Small intestine (tissue), 16 donors: ENCODE measurements at places on chromosomes 2 and 18.

DNA sequence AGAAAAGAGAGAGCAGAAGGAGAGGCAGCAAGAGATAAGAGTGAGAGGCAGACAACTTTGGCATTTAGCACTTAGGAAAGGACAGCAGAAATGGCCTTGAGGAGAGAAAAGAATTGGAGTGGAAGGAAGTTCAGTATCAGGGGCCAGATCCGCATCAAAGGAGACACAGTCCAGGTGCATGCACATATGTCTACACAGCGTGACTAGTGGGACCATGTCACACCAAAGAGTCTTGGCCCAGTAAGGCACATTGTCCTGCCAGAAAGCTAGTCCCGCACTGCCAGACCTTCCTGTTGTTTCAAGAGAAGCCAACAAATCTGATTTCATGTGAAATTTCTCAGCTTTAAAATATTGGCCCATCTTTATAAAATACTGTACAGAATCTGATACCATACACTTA is 8.5 kb upstream of the STK39 start:
- no peak for DNase-seq

DNA sequence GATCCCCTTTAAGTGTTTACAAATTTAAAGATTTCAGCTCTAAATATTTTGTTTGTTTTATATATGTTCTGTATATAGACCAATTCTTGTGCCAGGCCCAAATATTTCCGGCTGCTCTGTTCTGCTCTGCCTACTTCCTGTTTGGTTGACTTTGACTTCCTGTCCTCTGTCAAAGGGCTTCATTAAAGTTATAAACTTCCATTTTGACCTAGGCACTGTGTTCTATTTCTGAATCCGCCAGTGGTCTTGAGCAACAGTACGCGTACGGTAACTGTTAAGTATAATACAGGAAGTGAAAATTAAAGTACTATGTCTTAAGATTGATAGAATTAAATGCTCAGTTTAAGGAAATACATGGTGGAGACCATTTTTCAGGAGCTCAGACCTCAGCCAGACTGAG is 13.5 kb upstream of the REL start:
- no peak for DNase-seq

DNA sequence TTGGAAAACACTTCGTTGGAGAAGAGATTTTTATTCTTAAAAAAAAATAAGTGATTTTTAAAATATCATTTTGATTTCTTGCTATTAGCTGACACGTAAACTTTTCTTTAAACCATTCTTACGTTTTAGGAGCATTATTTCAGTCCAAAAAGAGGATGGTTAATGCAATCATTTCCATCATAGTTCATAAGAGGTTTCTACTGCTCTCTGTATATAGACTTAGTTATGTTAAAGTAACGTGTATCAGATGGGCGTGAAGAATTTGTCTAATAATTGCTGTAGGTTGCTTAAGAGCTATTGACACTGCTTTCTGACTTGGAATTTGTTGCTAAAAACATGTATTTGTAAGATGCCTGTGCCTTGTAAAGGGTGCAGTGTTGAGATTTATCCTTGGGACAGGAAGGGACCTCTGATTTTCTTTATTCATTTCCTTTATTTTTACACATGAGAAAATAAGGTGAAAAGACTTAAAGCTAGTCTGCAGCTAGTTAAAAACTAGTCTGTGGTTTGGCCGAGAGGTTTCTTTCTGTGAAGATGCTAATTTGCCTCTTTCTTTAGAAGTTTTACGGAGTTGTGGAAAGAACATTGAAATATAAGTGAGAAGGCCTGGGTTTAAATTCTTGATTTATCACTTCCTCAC is 2.9 kb downstream of the ANKRD12 start:
- DNase-seq, result no peak

GRCh38 chr2:74864728-74865722 is 31.1 kb downstream of the HK2 start:
- DNase-seq, result no peak

GRCh38 chr2:29469961-29470360 is 354.7 kb downstream of the CLIP4 start:
- DNase-seq, result no peak

GRCh38 chr2:48433682-48434081 is 96.3 kb upstream of the STON1 start:
- no peak for DNase-seq

DNA sequence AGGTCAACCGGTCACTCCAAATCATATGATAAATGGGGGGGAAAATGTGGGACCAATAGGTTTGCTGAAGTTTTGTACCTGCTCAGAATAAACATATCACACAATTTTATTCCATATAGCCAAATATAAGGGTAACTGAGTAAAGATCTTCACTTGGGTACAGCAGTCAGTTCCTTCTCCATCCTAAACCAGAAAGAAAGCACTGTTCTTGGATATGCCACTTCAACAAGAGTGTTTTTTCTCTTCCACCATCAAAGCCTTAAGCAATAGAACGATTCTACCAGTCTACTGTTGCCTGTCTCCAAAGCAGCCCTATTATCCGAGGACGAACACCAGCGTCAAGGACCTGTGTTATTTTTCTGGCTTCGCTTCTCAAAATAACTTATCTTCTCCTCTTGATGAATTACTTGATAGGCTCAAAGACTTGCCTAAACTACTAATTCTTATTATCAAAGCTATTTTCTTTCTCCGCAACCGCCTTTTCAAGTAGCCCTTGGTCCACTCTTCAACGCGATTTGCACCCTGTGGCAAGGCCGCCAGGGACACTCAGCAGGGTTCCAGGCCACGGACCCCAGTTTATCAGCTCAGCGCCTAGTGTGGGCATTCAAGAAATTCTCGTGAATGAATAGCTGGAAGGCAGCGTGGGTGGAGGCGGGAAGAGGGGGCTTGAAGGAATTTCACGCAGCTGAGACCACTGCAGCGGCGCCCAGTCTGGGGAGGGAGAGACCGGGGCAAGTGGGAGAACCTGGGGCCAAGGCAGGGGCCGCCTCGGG is 646 bp downstream of the ALS2 start:
- peak; percentile 31 for DNase-seq

- DNase-seq, result no peak
Measured at GRCh38 chr2:63580651-63581297, 7.5 kb downstream of the WDPCP start.

GRCh38 chr2:1230155-1230893 is 182.9 kb upstream of the TPO start:
- DNase-seq, result no peak

DNA sequence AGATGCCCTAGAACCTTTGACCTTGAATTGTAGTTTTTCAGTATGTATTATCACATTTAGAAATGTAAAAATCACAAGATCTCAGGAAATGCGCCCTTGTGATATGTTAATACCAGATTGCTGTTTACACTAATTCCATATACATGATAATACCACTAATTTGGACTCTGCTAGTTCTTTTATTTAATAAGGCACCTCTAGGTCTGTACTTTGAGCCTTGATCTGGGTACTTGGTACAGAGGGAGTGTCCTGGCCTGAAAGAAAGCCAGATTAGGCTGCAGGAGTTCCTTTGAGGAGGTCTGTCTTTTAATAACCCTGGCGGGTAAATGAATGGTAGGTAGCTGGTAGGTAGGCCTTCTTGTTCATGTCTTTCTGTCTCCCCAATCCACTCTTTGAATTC is 26.3 kb downstream of the PLEKHA3 start:
- peak; percentile 89 for DNase-seq
